ENCODE measurements at places on chromosomes 3 and 15. TPM values are rescaled to one million over a fixed set of nuclear protein-coding genes. Genes with fewer than 3 reads are reported as not detected.
A peak's percentile ranks its signal among the peaks of the same experiment; 100 is the strongest.

The IQCF5 gene
- not detected for total RNA-seq

The OR5H1 gene
- total RNA-seq = not detected

The SETD2 gene
- total RNA-seq = 31.8 TPM

The KCNH8 gene
- total RNA-seq = not detected

The ANKRD63 gene
- not detected for total RNA-seq

The MNS1 gene
- 0.36 TPM for total RNA-seq

The TF gene
- total RNA-seq = 0.44 TPM

The PPARG gene
- total RNA-seq = 2.7 TPM

The SI gene
- not detected for total RNA-seq

The DNAJC13 gene
- 34.5 TPM for total RNA-seq

DNA sequence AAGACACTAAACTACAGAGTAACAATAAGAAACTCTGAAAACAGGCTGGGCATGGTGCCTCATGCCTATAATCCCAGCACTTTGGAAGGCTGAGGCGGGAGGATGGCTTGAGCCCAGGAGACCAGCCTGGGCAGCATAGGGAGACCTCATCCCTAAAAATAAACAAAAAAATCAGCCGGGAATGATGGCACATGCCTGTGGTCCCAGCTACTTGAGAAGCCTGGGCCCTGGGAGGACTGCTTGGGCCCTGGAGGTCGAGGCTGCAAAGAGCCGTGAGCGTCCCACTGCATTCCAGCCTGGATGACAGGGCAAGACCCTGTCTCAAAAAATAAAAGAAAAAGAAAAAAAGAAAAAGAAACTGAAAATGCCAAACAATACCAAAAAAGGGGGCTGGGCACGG lies 55.4 kb downstream of the TMCC1 start:
- H3K27ac ChIP-seq = no peak overlapping the region
- no peak overlapping the region for H3K4me3 ChIP-seq
- no peaks in the 10 kb centered on the region for H3K27me3 ChIP-seq

- no peaks in the 10 kb centered on the region for H3K36me3 ChIP-seq
- peaks cover 4% of the 10 kb centered on the region for H3K27me3 ChIP-seq
- H3K4me3 ChIP-seq = no peak overlapping the region
- H3K27ac ChIP-seq = no peak overlapping the region
Observed at GRCh38 chr3:14329116-14329830, 73.1 kb upstream of the SLC6A6 start.

DNA sequence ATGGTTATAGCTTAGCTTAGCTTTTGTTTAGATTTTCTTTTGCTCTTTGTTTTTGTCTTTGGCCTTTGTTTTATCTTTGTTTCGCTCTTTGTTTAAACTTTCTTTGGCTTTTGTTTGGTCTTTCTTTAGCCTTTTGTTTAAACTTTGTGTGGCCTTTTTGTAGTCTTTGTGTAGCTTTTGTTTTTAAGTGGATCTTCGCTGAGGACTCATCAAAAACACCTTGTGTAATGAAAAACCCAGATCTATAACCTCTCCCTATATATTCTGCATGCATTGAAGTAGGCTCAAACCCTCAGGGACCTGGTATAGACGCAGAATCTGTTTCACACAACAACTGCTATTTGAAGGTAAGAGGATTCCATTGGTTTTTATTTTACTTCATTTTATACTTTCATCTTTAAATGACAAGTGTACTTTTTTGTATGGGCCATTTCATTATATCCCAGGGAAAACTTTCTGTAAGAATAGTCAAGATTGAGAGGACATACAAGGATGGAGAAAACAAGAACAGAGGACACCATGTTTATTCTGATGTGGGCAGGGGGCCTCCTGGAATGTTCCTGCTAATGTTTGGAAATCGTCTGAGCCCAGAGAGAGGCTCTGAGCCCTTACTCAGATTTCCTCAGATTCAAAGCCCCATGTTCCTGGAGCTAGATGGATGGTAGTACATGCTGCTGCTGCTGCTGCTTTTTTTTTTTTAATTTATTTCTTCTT lies at the start of gene MOBP:
Gene MOBP (plus strand): TSS at position 287 of the 714 bp plus-strand sequence. CDS start 34,390 bp downstream, outside the sequence.
- H3K4me3 ChIP-seq = no peak within 1 kb of the TSS
- DNase-seq = no peak
- H3K27me3 ChIP-seq = peaks cover 9% of the 10 kb centered on the region
- no peak within 1 kb of the TSS for H3K27ac ChIP-seq
- no peaks in the 10 kb centered on the region for H3K4me1 ChIP-seq

GRCh38 chr3:175898194-175898593 lies 1039.1 kb downstream of the NAALADL2 start:
- DNase-seq = no peak
- no peaks in the 10 kb centered on the region for H3K36me3 ChIP-seq

- H3K27ac ChIP-seq = peak overlapping the region; percentile 96
- peaks cover 18% of the 10 kb centered on the region for H3K4me1 ChIP-seq
- peak; percentile 37 for DNase-seq
- peaks cover 23% of the 10 kb centered on the region for H3K36me3 ChIP-seq
Observed at GRCh38 chr15:63156755-63157117, 541 bp downstream of the RPS27L start.

DNA sequence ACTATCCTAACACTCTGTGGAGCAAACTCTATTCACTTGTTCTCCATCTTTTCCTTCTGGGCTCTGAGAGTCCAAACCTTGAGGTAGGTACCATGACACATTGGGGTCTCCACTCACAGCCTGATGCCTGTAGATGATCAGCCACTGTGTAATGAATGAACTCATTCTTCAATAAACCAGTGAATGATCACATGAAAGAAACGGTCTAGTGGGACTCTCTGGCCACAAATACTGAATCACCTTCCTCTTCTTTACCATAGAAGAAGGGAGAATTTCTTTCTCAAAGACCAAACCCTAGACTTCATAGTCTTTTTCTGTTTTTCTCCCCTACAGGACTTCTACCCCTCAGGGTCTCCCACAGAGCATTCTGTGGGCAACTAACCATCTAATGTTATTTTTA lies 20.5 kb upstream of the ABHD2 start:
- H3K36me3 ChIP-seq = peaks cover 16% of the 10 kb centered on the region
- no peak for DNase-seq
- H3K4me1 ChIP-seq = peaks cover 12% of the 10 kb centered on the region

DNA sequence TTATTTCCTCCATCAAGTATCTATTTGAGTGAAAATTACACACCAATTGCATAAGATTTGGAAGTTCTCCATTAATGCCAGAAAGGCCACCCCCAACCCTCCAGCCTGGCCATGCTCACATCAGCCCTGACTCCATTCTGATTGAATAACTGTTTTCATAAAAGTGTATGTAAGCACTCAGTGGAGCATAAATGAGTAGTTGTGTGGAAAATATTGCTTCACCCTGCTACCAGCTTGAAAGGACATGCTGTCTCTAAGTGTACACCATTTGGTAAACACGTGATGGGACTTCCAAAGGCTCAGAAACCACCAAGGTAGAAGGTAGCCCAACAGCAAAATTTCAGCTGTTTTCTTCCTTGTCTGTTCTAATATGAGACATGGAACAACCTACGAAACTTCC lies 393.8 kb downstream of the ZNF385D start:
- no peak overlapping the region for H3K27ac ChIP-seq
- no peaks in the 10 kb centered on the region for H3K27me3 ChIP-seq
- no peaks in the 10 kb centered on the region for H3K4me1 ChIP-seq
- no peak overlapping the region for H3K4me3 ChIP-seq

- no peak overlapping the region for H3K27ac ChIP-seq
- H3K4me1 ChIP-seq = no peaks in the 10 kb centered on the region
- H3K27me3 ChIP-seq = peaks cover 6% of the 10 kb centered on the region
Observed at GRCh38 chr3:70053293-70053692, 53.8 kb downstream of the SAMMSON start.

GRCh38 chr3:58861551-58861950 lies 188.3 kb downstream of the CFAP20DC start:
- peaks cover 6% of the 10 kb centered on the region for H3K27me3 ChIP-seq
- no peak overlapping the region for H3K4me3 ChIP-seq
- no peaks in the 10 kb centered on the region for H3K36me3 ChIP-seq
- no peaks in the 10 kb centered on the region for H3K4me1 ChIP-seq
- no peak for DNase-seq

- no peak for DNase-seq
- H3K4me3 ChIP-seq = no peak overlapping the region
- H3K36me3 ChIP-seq = no peaks in the 10 kb centered on the region
- no peaks in the 10 kb centered on the region for H3K4me1 ChIP-seq
- no peaks in the 10 kb centered on the region for H3K27me3 ChIP-seq
Observed at GRCh38 chr3:181484026-181484425, 227.7 kb upstream of the SOX2 start.

GRCh38 chr3:132378846-132379245 lies 38.5 kb upstream of the DNAJC13 start:
- DNase-seq = no peak
- H3K27me3 ChIP-seq = peaks cover 23% of the 10 kb centered on the region
- no peaks in the 10 kb centered on the region for H3K4me1 ChIP-seq
- H3K4me3 ChIP-seq = no peak overlapping the region
- H3K27ac ChIP-seq = no peak overlapping the region

GRCh38 chr15:39016706-39017105 lies 452.1 kb upstream of the RASGRP1 start:
- H3K4me3 ChIP-seq = no peak overlapping the region
- H3K27me3 ChIP-seq = peaks cover 1% of the 10 kb centered on the region
- no peak overlapping the region for H3K27ac ChIP-seq
- DNase-seq = no peak

GRCh38 chr3:17111586-17111985 lies 226.8 kb downstream of the PLCL2 start:
- DNase-seq = no peak
- no peaks in the 10 kb centered on the region for H3K27me3 ChIP-seq
- H3K4me3 ChIP-seq = no peak overlapping the region
- H3K4me1 ChIP-seq = peaks cover 7% of the 10 kb centered on the region
- no peak overlapping the region for H3K27ac ChIP-seq

DNA sequence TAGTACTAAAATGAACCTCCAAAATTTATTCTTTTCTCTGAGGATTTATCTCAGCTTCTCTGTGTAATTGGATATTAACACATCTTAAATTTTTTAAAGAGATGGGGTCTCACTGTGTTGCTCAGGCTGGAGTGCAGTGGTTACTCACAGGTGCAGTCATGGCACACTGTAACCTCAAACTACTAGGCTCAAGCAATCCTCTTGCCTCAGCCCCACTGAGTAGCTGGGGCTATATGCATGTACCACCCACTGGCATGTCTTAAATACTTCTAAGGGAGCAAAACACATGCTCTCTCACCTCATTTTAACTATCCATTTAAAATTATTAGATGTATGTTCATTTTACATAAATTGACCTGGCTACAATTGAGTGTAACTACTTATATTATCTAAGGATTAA lies 11.3 kb upstream of the TMEM87A start:
- peaks cover 13% of the 10 kb centered on the region for H3K36me3 ChIP-seq
- H3K27me3 ChIP-seq = no peaks in the 10 kb centered on the region
- H3K4me1 ChIP-seq = no peaks in the 10 kb centered on the region
- DNase-seq = no peak

GRCh38 chr3:158369279-158369678 lies 201.7 kb upstream of the MLF1 start:
- no peak for DNase-seq
- no peaks in the 10 kb centered on the region for H3K27me3 ChIP-seq
- H3K4me3 ChIP-seq = no peak overlapping the region
- H3K4me1 ChIP-seq = no peaks in the 10 kb centered on the region
- peaks cover 11% of the 10 kb centered on the region for H3K36me3 ChIP-seq

DNA sequence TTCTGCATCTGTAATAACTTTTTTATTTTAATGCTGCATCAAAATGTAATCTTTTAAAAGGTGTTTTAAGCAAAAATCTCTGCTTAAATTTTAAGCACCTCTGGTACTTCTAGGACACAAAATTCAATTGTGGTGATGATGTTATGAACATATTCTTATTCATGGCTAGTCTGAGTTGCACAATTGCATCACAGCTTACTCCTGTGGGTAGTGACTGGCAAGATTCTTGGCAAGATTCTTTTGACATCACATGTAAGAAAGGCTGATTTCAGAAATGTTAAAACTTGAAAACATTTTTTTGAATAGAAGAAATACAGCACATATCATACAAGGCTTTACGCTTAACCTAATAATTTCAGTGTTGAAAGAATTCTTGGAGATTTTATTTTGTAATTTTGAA lies 35.7 kb downstream of the IQCH start:
- no peak overlapping the region for H3K27ac ChIP-seq
- H3K4me3 ChIP-seq = no peak overlapping the region
- no peaks in the 10 kb centered on the region for H3K27me3 ChIP-seq
- H3K4me1 ChIP-seq = peaks cover 1% of the 10 kb centered on the region

All from activated CD4-positive, alpha-beta memory T cell treated with anti-CD3 and anti-CD28 coated beads for 36 hours (primary cell).